ENCODE measurements at places on chromosomes 12 and 14. TPM values are rescaled to one million over a fixed set of nuclear protein-coding genes. Genes with fewer than 3 reads are reported as not detected.
A peak's percentile ranks its signal among the peaks of the same experiment; 100 is the strongest.

VDR gene
- total RNA-seq: 305 TPM

DNA sequence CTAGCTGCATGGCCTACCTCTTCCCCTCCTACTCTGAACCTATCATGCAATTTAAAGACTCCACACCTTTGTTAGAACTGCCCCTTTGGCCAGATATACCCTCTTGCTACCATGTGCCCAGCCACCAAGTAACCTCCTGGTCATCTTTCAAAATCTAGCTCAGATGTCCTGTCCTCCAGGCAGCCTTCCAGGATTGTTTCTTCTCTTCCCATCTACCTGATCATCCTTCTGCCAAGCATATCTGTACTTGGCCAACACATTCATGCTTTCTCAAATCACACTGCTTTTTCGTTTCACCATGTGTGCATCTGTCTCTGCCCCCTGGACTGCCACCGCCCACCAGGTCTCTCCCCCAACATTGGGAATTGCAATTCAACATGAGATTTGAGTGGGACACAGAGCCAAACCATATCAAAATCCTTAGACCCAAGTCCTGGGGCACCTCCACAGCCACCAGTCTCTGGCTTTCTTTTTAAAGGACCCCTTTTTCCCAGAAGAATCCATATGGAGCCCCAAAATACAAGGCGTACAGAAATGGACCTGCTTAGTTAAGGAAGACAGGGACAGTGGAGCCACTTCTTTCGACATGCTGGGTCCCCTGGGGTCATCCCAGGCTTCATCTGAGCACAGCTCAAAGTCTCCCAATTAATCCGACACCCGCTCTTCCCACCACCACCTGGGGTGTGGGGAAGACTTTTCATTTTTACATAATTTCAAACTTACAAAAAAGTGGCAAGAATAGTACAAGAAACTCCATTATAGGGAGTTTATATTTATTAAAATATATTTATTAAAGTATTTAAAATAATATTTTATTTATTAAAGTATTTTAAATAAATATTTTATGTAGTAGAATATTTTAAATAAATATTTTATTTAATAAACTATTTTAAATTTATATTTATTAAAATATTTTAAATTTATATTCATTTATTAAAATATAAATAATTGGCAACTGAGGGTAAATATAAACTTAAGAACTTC is 7.9 kb upstream of the CMKLR1 start:
- DNase-seq: no peak
- H3K36me3 ChIP-seq: no peaks in the 10 kb centered on the region
- no peaks in the 10 kb centered on the region for H3K4me1 ChIP-seq

MORN3 gene
- total RNA-seq: 0.61 TPM

DNA sequence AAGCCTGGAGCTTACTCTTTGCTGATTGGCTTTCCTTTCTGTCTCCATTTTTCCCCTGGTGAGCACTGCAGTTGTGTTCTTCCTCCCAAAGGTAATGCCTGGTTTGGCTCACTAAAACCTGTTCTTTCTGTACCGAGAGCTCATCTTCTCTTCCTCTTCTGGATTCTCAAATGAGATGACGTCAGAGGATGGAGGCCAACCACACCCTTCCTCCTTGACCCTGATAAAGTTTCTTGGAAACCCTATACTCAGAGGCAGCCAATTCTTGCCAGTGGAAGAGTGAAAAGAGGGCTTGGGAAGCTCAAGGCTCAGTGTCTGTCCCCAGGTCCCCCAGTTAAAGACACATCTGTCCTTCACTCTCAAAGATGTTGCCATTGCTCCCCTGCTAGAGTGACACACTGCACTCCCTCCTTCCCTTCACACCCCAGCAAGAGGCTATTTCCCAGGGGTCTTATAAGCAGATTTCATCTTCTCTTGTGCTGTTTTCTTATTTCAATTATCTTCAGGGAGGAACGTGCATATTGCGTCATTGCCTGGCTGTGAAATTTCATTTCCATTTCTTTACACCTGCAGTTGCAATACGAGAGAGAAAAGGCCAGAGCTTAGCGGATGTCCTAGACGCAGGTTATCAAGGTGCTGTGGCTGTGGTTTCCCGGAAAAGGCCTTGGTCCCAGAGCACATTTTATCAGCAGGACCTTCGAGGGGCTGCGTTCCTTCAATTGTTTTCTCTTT is 27.3 kb downstream of the NTF3 start:
- no peak for DNase-seq
- no peaks in the 10 kb centered on the region for H3K36me3 ChIP-seq
- peaks cover 5% of the 10 kb centered on the region for H3K27me3 ChIP-seq
- H3K4me3 ChIP-seq: no peak overlapping the region
- H3K4me1 ChIP-seq: peaks cover 8% of the 10 kb centered on the region

DNA sequence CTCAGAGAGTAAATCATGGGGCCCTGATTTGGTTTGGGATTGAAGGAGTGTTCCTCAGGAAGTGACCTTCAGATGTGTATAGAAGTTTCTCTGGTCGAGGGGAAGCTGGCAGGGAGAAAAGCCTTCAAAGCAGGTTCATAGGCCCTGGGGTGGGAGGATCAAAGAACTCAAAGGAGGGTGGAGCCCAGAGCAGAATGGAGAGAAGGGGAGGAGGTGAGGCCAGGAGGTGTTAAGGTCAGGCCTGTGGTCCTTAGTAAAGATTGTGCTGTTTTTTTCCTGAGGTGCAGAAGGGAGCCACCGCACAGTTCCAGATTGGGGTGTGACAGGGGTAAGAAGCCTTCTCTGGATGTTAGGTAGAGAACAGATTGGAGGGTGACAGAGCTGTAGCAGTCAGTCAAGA is 9.7 kb upstream of the CFAP251 start:
- H3K27me3 ChIP-seq: no peaks in the 10 kb centered on the region
- peaks cover 14% of the 10 kb centered on the region for H3K4me1 ChIP-seq
- peak overlapping the region; percentile 45 for H3K27ac ChIP-seq
- DNase-seq: no peak
- no peak overlapping the region for H3K4me3 ChIP-seq
- peaks cover 28% of the 10 kb centered on the region for H3K36me3 ChIP-seq

LMNTD1 gene
- total RNA-seq: not detected

CIROP gene
- total RNA-seq: not detected

ADAM21 gene
- not detected for total RNA-seq

PIWIL1 gene
- not detected for total RNA-seq

GALNT16 gene
- 0.02 TPM for total RNA-seq

- H3K27ac ChIP-seq: no peak overlapping the region
- peak overlapping the region; percentile 85 for H3K4me3 ChIP-seq
- H3K4me1 ChIP-seq: peaks cover 17% of the 10 kb centered on the region
- DNase-seq: no peak
Measured at GRCh38 chr12:109153821-109154441, 37.5 kb downstream of the ACACB start.

GRCh38 chr14:100813291-100813690 is 12.6 kb upstream of the MEG3 start:
- no peak for DNase-seq
- H3K27ac ChIP-seq: no peak overlapping the region
- H3K27me3 ChIP-seq: peaks cover 3% of the 10 kb centered on the region
- no peaks in the 10 kb centered on the region for H3K36me3 ChIP-seq
- H3K4me3 ChIP-seq: no peak overlapping the region

SOCS4 gene
- 42.3 TPM for total RNA-seq

DNA sequence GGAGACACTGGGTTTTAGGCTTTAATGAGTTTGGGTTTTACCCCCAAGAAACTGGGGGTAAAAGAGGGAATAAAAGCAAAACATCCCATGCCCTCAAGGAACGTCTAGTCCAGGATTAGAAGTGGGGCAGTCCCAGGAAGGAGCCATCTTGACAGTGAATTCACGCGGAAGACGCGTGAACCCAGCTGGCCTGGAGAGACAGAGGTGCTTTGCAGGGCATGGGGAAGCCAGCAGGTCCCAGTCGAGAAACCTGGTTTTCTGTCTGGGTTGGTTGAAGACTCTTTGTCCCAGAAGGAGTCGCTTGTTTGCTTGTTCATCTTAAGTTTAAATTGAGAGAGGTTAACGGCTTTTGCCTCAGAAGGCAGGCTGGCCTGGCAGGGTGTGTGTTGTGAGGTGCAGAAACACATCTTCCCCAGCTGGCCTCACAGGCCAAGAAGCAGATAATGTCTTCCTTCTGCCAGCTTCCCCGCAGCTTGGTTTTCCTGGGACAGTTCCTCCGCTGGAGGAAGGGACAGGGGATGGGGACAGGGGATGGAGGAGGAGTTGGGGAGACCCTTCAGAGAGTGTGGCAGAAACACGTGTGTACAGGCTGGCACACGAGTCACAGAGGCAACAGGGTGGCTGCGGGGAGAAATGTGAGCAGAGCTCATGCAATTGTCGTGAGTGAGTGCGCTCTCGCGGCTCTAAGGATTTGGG is 18.5 kb upstream of the CD9 start:
- no peaks in the 10 kb centered on the region for H3K36me3 ChIP-seq
- no peaks in the 10 kb centered on the region for H3K4me1 ChIP-seq
- peaks cover 6% of the 10 kb centered on the region for H3K27me3 ChIP-seq
- no peak for DNase-seq
- H3K4me3 ChIP-seq: no peak overlapping the region

DNA sequence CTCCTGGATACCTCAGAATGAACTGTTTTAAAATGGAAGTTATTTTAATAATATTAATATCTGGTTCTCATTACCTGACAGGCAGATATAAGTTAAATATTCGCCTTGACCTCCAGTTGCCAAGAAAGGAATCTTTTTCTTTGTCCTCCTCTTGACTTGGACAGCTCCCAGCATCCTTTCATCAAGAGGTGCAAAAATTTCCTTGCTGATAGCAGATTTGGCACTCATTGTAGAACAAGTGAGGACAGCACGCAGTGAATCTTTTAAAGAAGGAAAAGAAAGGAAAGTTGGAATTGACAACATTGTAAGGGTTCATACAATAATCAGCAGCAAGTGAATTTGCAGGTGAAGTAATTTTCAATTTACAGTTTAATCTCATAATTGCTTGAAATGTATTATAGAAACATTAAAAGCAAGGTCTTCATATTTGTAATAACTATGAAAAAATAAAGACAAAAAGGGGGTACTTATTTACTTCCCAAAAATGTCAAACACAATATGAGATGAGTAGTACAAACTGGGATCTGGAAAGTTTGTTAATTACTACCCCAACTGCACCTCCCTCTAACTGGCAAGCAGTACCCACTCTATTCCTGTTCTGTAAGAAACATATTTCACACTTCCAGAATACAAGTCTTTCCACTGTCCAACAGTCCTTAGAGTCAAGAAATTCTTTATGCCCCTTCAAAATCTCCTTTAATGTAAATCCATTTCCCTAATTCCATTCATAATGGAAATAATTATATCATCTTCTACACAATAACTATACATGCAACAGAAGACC is 75.2 kb downstream of the STXBP6 start:
- no peak for DNase-seq
- H3K4me1 ChIP-seq: no peaks in the 10 kb centered on the region
- no peaks in the 10 kb centered on the region for H3K36me3 ChIP-seq

NTN4 gene
- total RNA-seq: not detected

DNA sequence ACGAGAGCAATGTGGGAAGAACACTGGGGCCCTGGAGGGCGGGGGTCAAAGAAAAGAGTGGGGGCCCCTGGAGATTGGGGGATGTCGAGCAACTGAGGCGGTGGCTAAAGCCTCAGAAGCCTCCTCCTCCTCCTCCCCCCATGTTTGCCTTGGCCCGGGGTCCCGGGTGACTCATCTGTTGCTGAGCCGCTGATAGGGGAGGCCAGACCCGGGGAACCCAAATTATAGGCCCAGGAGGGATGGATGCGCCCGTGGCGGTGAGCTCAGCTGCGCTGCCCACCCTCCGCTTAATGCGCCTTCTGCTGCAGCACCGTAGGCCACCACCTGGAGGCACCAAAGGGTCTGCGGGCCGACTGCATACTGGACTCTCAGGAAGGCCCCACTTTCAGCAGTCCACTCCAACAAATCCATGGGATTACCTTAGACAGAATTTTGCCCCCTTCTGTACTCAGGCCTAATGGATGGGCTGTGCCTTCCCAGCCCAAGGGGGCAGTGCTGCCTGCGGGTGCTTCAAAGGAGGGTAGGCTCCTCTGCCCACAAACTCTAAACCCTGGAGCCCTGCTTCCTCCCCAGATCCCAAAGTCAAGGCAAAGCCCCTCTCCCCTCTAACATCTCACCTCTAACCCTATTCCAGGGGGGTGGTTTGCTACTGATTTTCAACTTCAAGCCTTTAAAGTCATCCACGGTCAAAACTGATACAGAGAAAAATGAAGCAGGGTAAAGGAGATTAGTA is 2.6 kb upstream of the WNT10B start:
- peaks cover 58% of the 10 kb centered on the region for H3K4me1 ChIP-seq
- no peak overlapping the region for H3K27ac ChIP-seq
- no peak for DNase-seq

- H3K4me1 ChIP-seq: no peaks in the 10 kb centered on the region
- no peak for DNase-seq
- no peaks in the 10 kb centered on the region for H3K27me3 ChIP-seq
- H3K36me3 ChIP-seq: peaks cover 4% of the 10 kb centered on the region
Measured at GRCh38 chr14:75917946-75918335, 63.9 kb downstream of the TGFB3 start.
